ENCODE measurements at places on chromosomes 4 and X.

GRCh38 chrX:149987613-149988012, 49.3 kb upstream of the EOLA2 start:
- no peak for DNase-seq

DNA sequence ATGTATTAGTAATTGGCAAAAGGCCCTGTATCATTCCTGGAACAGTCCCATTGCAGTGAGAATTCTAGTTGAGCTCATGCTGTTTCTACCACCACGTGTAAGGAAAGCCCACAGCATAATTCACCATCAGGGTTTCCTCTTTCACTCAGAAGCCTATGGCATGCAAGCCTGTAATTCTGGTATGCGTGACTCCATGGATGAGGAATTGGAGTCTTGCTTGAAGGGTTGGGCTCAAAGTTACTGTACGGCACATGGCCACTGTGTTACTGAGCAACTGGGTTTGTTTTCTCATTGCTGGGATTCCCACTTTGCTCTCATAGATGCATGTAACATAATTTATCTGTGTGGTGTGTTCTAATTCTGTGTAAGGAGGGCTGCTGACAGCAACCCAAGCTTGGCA, 132.3 kb upstream of the NR3C2 start:
- DNase-seq, result peak; percentile 37

DNA sequence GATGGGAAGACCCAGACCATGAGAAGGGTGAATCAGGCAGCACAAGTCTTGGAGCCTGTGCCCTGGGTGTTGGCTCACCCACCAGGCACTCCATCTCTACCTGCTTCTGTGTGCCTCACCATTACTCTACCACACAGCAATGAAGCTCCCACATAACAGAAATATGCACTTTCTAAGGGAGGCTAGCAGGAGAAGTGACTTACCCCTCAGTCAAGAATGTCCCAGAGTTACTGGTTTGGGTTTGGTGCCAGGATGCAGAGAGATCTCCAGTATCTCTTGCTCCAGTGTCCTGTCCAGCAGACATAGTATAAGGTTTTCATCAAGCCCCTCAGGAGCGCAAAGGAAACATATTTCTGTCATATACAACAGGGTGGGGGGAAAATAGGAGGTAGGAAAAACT, 11.3 kb upstream of the RAB40A start:
- no peak for DNase-seq

- no peak for DNase-seq
Observed at GRCh38 chr4:25290490-25291067, 22.0 kb upstream of the ZCCHC4 start.

- no peak for DNase-seq
Observed at GRCh38 chr4:173577963-173578362, 47.9 kb upstream of the HAND2 start.

DNA sequence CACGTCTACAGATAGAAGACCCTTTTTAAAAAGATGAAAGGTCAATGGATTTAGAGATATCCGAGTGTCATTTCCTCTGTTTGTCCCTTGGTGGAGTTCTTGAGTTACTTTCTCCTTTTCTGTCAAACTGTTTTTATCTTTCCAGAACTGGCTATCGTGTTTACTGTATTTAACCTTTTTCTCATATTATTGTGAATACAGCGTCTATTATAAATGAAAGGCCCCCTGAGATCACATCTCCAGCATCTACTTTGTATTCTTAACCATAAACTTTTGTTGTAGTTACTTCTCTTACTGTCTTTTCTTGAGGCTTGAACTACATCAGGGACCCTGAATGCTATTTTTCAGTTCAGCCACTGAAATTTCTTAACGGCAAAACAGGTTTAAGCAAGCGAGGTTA, 4.0 kb upstream of the PCDH7 start:
- no peak for DNase-seq

DNA sequence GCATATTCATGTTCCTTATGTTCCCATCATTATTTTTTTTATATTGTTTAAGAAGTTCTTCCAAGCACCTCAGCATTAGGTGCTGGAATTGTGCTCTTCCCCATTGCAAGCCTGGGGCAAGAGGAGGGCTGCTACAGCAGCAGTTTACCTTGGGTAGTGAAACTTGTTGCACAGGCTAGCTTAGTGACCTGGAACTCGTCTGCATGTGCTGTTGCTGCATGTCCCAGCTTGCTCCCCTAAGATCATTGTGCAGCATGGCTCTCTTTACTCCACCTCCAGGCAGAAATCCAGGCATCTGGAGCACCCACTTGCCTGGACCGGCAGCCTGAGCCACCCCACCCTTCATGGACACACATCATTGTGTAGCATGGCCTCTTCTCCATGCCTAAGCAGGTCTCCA, 776.0 kb downstream of the GLUD2 start:
- DNase-seq, result no peak

- peak; percentile 49 for DNase-seq
Observed at GRCh38 chrX:13220916-13221315, 98.9 kb downstream of the ATXN3L start.

DNA sequence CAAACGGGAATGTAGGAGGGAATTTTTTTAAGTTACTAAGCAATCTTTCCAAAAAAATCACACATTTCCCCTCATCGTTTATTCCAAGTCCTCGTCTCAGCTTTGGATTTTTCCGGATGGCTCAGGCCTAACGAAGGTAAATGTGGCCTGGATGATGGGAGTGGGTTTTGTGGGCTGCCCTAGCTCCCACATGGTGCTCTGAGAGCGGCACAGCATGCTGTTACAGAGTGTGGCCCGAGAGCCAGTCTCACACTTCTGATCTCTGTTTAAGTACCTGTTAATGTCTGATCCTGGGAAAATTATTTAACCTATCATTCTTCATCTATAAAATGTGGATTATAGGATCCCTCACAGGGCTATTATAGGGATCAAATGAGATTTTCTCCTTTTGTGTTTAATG, 38.2 kb upstream of the ADAM29 start:
- DNase-seq, result no peak

GRCh38 chr4:114028071-114028470, 48.6 kb upstream of the ARSJ start:
- DNase-seq, result peak; percentile 33

DNA sequence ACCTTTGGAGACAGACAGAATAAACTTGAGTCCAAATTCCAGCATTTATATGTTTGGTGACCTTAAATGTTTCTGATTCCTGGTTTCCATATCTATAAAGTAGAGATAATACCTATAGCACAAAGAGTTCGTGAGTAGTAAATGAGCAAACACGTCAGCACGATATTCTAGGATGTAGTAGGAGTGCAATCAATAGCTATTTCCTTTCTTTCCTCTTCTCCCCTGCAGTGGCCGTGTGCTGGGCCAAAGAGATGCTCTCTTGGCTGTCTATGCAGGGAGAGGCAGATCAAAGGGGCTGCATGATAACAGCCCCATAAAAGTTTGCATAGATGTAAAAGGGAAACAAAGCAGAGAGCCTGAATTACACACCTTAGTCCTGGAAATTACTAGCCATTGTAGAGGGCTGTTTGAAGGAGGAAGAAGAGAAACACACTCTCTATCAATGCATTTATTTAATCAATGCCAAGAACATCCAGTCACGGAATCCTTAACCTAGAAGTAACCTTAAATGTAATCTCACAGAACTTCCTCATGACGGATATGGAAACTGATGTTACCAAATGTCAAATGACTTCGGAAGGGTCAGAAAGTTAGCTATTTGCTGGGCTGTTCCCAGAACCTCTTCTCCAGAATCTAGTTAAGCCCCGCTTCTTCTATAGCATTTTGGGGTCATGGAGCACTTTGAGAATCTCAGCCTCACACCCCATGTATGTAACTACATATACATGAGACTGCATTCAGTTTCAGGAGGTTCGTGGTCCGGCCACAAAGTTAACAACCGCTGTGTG, 35.5 kb upstream of the PLAC8 start:
- no peak for DNase-seq

GRCh38 chrX:110182362-110182761, 135.5 kb downstream of the AMMECR1 start:
- DNase-seq, result no peak

- DNase-seq, result no peak
Observed at GRCh38 chrX:153443476-153444332, 2.2 kb downstream of the TREX2 start.

All from brain microvascular endothelial cell (primary cell).